ENCODE measurements at places on chromosomes 11 and 22.

DNA sequence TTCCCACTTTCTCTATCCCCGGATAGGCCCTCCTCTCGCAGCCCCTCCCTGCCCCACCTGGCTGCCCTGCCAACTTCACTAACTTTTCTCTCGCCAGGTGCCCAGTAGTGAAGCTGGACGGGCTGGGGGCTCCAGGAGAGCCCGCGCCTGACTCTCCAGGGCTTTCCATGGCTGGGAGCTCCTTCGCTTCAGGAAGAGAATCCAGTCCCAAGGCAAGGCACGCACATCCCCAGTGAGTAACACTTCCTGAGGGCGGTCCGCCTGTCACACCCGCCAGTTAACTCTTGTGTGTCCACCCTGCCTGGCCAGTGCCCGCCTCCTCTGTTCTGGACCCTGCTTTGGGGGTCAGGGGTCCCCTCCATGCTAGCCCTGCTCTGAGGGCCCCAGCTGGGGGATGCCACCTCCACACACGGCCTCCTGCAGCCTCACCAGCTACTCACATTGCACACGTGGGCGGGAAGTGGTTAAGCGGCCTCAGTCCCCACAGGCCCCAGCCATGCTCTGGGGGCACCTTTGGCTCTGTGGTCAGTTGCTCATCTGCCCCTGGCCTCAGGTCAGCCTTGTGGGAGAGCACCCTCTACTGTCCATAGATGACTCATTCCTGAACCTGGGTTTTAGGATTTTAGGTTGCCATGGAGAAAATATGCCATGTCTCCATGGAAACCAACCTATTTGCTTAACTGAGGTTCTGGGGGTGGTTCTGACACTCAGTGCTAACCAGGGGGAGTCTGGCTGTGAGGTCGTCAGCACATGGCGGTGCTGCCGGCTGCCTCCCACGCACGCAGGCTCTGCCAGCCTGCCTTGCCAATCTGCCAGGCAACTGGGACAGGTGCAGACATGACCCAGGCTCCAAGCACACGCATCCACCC, at the start of gene RIN1:
RIN1 (minus strand) TSS at position 201 of the 869 bp plus-strand sequence; CDS start at position 169, 32 bp downstream.
- DNase-seq, result peak; percentile 68

DNA sequence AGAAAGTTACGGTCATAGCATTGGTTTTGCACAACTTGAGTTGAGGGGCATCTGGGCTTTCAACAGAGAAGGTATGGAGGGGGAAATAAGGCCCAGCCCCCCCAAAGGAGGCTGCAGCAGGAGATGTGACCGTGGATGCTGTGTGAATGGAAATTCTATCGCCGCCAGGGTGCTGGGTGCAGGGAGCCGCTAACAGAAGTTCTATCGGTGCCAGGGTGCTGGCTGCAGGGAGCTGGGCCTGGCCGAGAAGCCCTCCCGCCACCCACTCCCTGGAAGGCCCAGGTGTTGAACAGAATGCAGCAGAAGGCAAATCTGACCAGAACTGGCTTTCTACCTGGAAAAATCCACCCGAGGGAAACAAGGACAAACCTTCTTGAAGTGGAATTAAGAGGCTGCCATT, 115.0 kb downstream of the SHANK2 start:
- no peak for DNase-seq

GRCh38 chr11:119168471-119169281, at the start of gene NLRX1:
Gene NLRX1, plus strand, starts transcription at chr11:119168725. Its CDS starts 2,679 bp downstream, at chr11:119171404.
- peak; percentile 25 for DNase-seq

- no peak for DNase-seq
Measured at GRCh38 chr11:8375460-8375859, 111.8 kb upstream of the LMO1 start.

DNA sequence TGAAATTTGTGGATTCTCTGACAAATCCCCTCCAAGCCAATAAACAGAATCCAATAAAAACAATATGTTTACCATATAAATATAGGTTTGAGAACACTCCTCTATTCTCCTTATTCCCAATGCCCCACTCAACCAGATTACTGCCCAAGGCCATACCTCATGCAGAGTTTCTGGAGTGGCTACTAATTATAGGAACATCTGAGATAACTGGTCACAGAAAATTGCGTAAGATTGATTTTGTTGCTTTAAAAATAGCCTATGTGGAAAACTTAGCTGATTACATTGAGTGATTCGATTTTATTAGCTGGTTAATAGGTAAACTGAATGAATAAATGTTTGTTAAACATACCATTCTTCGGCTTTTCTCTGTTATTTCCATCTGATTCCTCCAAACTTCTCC, 48.0 kb downstream of the ME3 start:
- no peak for DNase-seq

DNA sequence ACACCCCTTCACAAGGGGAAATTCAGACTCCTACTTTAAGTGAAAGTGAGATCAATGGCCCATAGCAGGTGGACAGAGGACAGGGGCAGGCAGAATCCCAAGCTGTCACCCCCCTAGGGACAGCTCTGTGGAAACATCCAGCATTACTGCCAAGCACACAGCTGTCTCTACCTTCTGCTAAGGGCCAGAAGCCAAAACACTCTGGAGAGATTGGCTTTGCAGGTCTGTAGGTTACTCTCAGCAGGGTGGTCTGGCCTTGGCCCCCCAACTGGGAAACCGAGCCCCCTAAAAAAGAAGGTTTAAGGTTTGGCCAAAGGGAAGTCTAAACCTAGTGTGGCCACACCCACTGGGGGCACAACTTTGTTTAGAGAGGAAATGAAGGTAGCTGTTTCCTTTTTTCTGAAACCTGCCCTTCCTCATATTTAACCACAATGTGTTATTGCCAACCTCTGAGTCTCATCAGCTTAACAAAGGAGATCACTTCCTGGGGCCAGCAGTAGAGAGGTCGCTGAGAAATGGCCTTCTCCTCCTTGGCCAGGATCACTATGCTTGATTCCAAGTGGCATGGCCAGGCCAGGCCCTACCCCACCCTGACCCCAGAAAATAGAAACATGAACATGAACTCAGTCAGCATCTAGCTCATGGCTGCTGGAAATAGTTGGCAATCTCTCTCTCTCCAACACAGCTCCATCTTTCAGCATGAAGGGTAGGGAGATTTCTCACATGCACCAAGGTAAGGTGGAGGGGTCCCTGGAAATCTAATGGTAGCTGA, 25.9 kb upstream of the SCARF2 start:
- no peak for DNase-seq

- no peak for DNase-seq
Measured at GRCh38 chr22:31952094-31952401, 7.7 kb downstream of the YWHAH start.

DNA sequence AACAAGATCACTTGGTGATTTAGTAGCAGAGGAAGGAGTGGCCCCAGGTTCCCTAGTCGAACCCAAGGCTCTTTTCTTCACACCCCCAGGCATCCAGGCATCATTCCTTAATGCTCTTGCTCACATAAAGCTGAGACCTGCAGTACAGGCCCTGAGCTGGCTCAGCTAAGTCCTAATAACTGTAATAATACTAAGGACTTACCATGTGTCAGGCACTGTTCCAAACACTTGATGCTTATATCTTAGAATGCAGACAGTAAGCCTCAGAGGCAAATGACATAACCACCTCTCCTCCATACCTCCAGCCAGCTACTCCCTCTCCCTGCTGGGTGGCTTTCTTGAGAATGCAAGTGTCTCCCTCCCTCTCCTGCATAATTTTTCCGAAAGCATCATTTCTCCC, 33.2 kb downstream of the ANKK1 start:
- no peak for DNase-seq

DNA sequence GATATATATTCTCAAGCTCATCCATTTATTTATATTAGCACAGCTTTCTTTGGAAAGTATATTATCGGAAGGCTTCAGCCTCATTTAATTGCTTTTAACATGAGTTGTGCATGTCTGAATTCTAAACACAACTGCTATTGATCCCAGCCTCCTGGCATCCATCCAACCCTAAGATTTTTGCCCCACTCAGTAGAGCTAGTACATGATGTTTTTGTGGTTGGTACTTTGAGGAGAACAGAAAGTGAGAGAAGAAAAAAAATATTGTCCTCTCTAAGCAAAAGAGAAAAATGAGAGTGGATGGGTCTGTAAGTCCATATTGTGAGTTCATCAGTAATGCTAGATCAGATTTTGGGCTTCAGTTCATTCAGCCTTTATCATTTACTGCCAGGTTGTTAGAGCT, 198.7 kb downstream of the DDX10 start:
- no peak for DNase-seq

DNA sequence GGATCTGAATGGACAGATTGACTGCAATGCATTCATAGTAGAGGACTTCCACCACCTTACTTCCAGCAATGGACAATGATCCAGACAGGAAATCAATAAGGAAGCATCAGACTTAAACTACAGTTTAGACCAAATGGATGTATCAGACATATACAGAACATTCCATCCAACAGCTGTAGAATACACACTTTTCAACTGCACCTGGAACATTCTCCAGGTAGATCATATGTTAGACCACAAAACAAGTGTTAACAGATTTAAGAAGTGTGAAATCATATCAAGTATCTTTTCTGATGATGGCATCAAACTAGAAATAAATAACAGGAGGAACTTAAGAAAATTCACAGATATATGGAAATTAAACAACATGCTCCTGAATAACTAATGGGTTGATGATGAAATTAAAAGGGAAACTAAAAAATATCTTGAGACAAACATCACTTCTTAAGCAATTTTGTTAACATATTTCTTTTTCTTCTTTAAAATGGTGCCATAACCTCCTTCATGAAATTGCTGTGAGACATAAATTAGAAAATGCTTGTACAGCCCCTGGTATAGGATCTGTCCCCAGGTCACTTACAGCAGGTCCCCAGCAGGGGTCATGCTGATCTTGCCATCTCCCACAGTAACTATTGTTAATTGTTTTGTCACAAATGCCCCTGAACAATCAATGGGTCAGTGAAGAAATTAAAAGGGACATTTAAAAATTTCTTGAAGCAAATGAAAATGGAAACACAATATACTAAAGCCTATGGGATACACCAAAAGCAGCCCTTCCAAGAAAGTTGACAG, 100.0 kb upstream of the OR4B1 start:
- no peak for DNase-seq

DNA sequence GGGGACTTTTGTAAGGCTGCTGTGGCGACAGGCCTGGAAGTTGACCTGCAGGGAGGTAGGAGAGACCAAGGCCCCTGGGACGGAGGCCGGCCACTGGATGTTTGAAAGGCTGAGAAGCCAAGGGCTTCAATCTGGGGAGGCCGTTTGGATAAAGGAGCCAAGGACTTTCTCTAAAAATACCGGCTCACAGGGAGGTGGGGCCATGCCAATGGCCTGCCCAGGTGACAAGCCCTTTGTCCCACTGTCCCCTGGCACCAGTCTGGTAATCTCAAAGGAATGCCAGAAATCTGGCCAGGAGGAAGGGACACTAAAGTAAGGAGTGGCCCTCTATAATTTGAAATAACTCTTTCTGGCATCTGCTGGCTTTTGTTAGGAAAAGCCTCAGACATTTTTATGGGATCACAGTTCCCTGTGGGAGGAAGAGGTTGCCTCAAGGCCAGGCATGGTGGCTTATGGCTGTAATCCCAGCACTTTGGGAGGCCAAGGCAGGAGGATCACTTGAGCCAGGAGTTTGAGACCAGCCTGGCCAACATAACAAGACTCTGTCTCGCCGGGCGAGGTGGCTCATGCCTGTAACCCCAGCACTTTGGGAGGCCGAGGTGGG, 1.9 kb upstream of the CHKA start:
- DNase-seq, result no peak

GRCh38 chr11:63445118-63445517, 45.8 kb downstream of the PLAAT5 start:
- no peak for DNase-seq

DNA sequence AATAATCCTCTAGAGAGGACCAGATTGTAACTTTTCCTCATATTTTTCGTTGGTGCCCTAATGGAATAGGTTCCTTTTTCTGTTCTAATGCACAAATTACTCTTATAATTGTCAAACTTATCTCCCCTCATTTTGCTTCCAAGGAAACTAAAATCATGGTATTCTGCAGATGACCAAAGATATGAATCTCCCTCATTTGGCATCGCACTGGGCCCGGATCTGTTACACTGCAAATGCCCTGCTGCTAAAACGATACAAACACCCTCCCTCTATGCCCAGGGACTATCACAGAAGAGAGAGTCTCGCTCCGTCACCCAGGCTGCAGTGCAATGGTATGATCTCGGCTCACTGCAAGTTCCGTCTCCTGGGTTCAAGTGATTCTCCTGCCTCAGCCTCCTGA, 7.6 kb downstream of the KLHDC7B start:
- no peak for DNase-seq

GRCh38 chr11:13169709-13170108, 107.9 kb upstream of the BMAL1 start:
- DNase-seq, result no peak

DNA sequence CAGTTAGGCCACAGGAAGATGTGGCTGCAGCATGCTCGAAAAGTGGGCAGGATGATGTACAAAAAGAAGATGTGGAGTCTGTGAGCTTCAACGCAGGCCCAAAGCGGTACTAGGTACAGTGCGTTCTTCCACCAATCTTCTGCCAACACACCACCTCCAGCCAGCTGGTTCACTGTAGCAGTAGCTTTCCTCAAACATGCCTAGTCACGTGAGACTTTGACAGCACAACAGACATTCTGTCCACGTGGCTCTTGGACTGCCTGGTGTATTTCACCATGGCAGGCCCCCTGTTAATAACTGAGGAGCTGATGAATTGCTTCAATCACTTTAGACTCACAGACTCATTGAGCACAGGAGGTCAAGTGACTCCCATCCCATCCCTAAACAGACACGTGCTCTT, 14.1 kb downstream of the SYN3 start:
- peak; percentile 42 for DNase-seq

DNA sequence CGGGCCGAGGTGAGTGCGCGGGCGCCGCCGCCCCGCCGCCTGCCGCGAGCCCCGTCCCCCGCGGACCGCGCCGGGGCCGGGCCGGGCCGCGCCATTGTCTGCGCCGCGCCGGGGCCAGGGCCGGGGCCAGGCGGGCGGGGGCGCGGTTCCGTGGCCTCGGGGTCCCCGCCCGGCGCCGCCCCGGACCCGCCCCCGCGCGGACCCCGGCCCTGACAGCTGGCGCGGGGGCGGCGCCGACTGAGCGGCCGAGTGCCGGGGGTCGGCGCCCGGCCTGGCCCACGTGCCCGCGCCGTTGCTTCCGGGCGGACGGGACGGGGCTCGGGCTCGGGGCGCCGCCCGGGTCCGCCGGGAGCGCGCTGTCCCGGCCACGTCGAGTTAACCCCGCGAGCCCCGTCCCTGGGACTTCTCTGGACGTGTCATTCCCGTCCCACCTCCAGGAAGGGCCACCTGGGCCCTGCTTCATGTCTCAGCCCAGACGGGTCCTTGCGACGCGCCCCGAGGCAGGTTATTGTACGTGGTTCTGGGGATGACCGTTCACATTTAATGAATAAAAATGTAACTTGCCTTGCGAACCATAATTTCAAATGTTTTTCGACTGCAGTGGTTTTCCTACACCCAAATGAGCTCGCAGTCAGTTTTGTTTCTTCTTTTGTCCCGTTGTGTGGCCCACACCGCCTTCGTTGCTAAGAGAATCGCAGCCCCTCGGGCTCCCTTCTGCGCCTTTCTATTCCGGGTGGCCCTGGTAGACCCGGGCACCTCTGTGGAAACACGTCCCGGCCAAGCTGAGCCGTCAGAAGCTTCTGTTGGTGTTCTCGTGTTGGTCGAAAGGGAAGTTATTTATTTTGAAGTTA, 562 bp downstream of the ZBED4 start:
- DNase-seq, result no peak

All from anterior cingulate cortex (tissue), 58 donors.